ENCODE measurements at places on chromosomes 2 and 18. TPM values are rescaled to one million over a fixed set of nuclear protein-coding genes. Genes with fewer than 3 reads are reported as not detected.

The FSIP2 gene
- 11.0 TPM for total RNA-seq

The FIGN gene
- 4.4 TPM for total RNA-seq

The PLB1 gene
- 4.4 TPM for total RNA-seq

The OXER1 gene
- 0.31 TPM for total RNA-seq

The NT5C1B gene
- not detected for total RNA-seq
